SJCRH30 (cell line): ENCODE measurements at places on chromosomes 2 and 18. TPM values are rescaled to one million over a fixed set of nuclear protein-coding genes. Genes with fewer than 3 reads are reported as not detected.

Gene PLCL1
- not detected in 2 replicates for total RNA-seq

DNA sequence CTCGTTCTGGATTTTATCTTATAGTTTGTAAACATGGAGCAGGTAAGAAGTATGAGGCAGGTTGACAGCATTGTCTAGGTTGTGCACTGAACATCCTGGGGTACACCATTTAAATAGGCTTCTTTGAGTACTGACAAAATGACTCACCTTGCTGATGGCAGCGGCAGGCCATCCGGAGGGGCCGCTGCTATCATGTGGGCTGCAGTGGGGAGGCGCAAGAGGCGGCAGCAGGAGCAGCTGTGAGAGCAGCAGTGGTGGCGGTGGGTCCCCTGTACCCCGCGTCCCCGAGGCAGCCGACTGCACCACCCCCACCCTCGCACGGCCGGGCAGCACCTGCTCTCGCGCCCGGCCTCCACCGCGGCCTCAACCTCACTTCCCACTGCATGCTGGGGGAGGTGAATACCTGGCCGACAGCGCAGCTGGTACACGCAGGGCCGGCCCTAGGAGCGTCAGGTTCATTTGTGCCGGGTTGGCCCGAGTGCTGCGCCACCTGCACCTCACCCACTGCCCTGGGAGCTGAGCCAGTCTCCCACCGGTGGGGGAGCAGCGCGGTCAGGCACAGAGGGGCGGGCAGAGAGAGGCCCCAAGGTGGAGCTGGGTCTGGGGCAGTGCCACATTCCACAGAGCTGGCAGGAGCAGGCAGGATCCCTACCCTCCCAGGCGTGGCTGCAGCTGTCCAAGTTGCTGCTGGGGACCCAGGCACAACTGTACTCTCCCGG is 154.5 kb upstream of the RBMS1 start:
- DNase-seq = no peak
- no peaks in the 10 kb centered on the region for H3K27me3 ChIP-seq
- H3K27ac ChIP-seq = no peak overlapping the region
- no peaks in the 10 kb centered on the region for H3K4me1 ChIP-seq

DNA sequence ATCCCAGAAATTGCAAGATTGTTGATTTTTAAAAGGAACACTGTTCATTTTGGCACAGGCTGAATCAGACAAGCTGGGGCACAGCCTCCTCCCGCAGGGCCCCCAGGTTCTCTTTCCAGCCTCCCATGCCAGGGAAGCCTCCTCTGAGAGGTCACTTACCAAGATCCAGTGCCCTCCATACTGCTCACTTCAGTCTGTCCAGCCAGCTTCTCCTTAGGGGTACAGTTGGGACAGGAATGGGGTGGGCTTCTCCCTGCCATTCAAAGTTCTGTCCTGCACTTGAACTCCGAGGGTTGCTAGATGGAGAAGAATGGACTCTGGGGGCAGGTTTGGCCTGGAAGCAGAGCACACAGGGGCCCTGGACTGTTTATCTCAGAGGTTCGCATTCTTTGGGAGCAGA is 7.5 kb upstream of the CYP26B1 start:
- no peak for DNase-seq
- no peaks in the 10 kb centered on the region for H3K4me1 ChIP-seq
- H3K36me3 ChIP-seq = no peaks in the 10 kb centered on the region

DNA sequence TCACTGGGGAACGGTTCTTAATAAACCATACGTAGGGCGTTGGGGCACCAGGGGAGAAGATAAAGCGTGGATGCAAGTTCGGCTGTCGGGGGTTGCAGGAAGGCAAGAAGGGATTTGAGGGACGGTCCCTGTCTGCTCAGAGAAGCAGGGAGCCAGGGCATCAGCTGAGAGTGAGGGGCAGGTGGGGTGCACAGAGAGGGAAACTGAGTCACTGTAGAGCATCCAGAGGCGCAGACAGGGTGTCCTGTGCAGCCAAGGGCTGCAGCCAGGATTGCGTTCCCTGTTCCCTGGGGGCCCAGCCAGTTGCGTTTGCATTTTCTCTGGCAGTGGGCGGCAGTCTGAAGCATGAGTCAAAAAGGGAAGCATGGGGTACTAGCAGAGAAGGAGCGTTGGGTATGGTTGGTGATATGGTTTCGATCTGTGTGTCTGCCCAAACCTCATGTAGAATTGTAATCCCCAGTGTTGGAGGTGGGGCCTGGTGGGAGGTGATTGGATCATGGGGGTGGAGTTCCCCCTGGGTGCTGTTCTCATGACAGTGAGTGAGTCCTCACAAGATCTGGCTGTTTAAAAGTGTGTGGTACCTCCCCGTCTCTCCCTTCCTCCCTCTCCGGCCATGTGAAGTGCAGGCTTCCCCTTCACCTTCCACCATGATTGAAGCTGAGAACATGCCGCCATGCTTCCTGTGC is 202.9 kb downstream of the NDUFA10 start:
- no peak overlapping the region for H3K27ac ChIP-seq
- H3K36me3 ChIP-seq = no peaks in the 10 kb centered on the region
- peaks cover 11% of the 10 kb centered on the region; the same call in 1 of the 2 replicates for H3K27me3 ChIP-seq
- no peak for DNase-seq

GRCh38 chr2:119417908-119418307 is 13.7 kb upstream of the TMEM37 start:
- no peak for DNase-seq
- H3K27me3 ChIP-seq = no peaks in the 10 kb centered on the region
- no peaks in the 10 kb centered on the region for H3K36me3 ChIP-seq
- no peak overlapping the region for H3K27ac ChIP-seq
- no peak overlapping the region for H3K4me3 ChIP-seq
- H3K4me1 ChIP-seq = no peaks in the 10 kb centered on the region

GRCh38 chr2:44226753-44227152 is 48.5 kb upstream of the SLC3A1 start:
- H3K36me3 ChIP-seq = peaks cover 29% of the 10 kb centered on the region
- no peaks in the 10 kb centered on the region for H3K4me1 ChIP-seq
- no peak overlapping the region for H3K4me3 ChIP-seq
- H3K27me3 ChIP-seq = no peaks in the 10 kb centered on the region

GRCh38 chr2:197782126-197782525 is 3.0 kb downstream of the BOLL start:
- DNase-seq = no peak
- H3K4me3 ChIP-seq = no peak overlapping the region
- H3K36me3 ChIP-seq = no peaks in the 10 kb centered on the region
- H3K27ac ChIP-seq = no peak overlapping the region

Gene SERPINB12
- total RNA-seq = not detected in 2 replicates

DNA sequence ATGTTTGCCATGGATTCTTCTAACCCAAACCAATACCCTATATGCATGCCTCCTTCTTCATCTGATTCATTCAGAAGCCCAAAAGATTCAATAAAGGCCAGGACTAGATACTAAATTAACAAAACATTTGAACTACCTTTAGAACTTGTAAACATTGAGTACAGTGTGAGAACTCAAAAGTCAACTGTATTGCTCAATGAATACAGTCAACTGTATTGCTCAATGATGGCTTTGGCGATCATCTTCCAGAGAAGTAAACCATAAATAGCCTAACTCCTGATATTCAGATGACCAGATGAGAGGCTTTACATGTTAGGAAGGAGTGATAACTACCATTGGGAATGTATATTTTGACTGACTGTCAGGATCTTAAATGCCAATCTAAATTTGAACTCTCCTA is 206.5 kb upstream of the ITGA4 start:
- no peaks in the 10 kb centered on the region for H3K4me1 ChIP-seq
- DNase-seq = no peak
- H3K4me3 ChIP-seq = no peak overlapping the region
- no peaks in the 10 kb centered on the region for H3K27me3 ChIP-seq
- no peaks in the 10 kb centered on the region for H3K36me3 ChIP-seq
- no peak overlapping the region for H3K27ac ChIP-seq

DNA sequence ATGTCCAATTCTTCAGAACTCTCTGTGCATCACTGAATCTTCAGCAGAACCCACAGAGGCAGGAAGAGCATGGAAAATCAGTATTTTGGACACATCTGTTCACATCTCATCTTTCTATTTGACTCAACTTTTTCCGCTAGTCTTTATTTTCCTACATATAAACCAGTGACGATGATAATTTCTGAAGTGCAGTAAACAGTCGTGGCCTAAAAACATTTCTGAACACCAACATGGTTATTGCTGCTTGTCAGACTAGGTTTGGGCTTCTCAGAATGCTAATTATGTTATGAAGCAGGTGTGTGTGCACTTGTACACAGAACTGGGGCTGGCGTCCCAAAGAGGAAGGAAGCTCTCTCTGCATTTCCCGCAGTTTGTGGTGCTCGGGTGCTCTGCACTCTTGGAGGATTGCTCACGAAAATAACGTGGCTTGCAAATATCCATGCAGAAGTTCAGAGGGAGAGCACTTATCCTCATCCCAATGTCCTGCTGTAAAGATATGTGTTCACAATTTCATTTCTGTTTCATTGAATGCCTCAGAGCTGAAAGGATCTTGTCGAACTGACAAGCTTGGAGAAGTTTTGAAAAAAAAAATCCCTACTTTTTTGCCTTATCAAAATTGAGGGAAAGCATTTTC is 50.8 kb downstream of the EDAR start:
- H3K4me3 ChIP-seq = no peak overlapping the region
- H3K4me1 ChIP-seq = peaks cover 6% of the 10 kb centered on the region
- DNase-seq = no peak
- H3K36me3 ChIP-seq = no peaks in the 10 kb centered on the region

Gene COQ10B
- total RNA-seq = 18.1 TPM in 2 replicates

Gene TRIM43B
- total RNA-seq = not detected in 2 replicates

DNA sequence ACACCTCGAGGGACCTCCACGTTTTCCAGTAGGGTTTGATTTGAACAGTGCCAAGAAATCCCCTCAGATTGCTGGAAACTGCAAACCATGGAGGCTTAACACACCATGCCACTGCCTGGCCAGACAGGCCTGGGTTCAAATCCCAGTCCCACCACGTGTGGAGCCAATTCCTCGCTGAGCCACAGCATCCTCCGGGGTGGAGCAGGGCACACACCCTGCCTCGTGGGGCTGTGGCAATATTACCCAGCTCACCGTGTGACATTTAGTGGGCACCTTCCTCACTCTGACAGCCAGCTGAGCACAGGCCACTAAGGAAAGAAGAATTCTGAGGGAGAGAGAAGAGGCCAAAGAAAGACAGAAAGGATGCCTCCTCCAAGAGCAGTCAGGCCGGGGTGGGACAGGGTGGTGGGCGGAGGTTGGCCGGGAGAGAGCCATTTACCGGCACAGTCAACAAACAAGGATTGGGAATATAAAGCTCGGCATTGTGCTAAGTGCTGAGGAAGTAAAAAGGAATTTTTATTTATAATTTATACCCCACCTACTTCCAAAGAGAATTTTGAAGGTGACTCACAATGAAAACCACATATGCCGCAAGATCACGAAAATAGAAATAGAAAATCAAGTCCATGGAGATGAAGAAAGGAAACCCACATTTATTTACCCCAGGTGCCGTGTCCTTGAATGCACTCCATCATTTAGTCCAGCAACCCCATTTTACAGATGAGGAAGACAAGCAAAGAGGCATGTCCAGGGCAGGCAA is 111.5 kb downstream of the MCFD2 start:
- no peak overlapping the region for H3K27ac ChIP-seq
- H3K36me3 ChIP-seq = no peaks in the 10 kb centered on the region
- DNase-seq = no peak
- no peaks in the 10 kb centered on the region for H3K27me3 ChIP-seq
- no peak overlapping the region for H3K4me3 ChIP-seq

Gene UGT1A10
- not detected in 2 replicates for total RNA-seq

DNA sequence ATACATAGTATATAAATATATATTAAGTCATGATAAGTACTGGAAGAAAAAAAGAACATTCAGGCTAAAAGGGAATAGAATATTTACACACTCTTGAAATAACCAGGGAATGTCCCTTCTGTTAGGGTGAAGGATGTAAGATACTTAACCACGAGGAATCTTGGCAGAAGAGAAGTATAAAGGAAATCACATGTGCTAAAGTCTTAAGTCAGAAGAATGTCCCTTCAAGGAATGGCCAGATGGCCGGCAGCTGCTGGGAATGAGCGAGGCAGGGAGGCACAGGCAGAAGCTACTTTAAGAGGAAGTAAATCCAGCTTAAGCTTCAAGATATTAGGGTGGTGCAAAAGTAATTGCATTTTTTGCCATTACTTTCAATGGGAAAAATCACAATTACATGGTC is 5.5 kb downstream of the CCDC102B start:
- H3K4me3 ChIP-seq = no peak overlapping the region
- no peak overlapping the region for H3K27ac ChIP-seq

DNA sequence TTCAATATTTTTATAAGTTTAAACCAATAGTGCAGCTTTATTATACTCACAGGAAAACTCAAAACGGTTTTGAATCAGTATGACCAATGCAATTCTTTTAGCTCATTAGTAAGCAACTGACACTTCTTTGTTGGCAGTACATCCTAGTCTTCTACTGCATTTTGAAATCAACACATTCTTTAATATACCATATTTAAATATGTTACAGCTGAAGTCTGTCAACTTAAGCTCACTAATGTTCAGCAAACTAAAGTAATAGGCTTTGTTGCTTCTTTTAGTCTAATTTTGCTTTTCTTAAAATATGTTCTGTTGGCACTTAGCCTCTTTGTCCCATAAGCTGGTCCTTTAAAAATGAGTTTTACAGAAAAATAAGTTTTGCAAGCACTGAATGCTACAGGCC is 55.4 kb upstream of the CCBE1 start:
- no peak overlapping the region for H3K4me3 ChIP-seq
- H3K27me3 ChIP-seq = no peaks in the 10 kb centered on the region
- no peaks in the 10 kb centered on the region for H3K36me3 ChIP-seq
- no peak overlapping the region for H3K27ac ChIP-seq

GRCh38 chr18:28189400-28190239 is 12.7 kb upstream of the CDH2 start:
- H3K4me3 ChIP-seq = no peak overlapping the region
- no peaks in the 10 kb centered on the region for H3K4me1 ChIP-seq
- DNase-seq = peak; percentile 53
- H3K27ac ChIP-seq = no peak overlapping the region

DNA sequence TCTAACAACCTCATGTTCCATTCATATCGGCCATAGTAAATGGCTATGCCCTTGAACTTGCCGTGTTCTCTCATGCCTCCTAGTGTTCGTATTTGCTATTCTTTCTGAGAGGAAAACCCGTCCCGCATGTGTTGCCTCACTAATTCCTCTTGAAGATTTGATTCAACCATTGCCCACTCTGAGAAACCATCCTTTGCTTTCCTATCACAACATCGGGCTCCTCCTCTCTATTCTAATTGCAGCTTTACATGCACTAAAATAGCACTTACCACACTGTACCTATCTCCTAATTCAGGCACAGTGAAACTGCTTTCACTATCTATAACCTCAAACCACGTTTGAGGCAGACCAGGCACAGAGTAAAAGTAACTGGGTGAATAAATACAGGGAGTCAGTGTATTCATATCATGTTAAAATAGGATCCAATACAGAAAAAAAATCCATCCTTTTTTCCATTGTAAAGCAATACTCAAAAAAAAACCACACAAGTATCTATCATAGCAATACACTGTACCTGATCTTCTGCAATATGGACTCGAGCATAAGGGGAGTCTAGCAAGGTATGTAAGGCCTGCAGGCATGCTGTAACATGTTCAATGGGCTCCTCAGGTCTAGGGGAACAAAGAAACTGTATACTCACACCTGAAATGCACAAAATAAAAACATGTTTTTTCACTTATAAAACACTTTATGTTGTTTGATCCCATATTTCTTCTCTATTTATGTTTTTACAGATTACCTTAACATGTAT is 39.0 kb upstream of the STRN start:
- no peak overlapping the region for H3K27ac ChIP-seq
- H3K4me3 ChIP-seq = no peak overlapping the region
- H3K4me1 ChIP-seq = no peaks in the 10 kb centered on the region
- H3K27me3 ChIP-seq = no peaks in the 10 kb centered on the region
- DNase-seq = no peak
